ENCODE measurements at places on chromosomes 13 and 19. TPM values are rescaled to one million over a fixed set of nuclear protein-coding genes. Genes with fewer than 3 reads are reported as not detected.

The INSL3 gene
- 0.57 TPM for total RNA-seq

The FAM83E gene
- 1.0 TPM for total RNA-seq

- no peaks in the 10 kb centered on the region for H3K27me3 ChIP-seq
- H3K27ac ChIP-seq: peak overlapping the region; percentile 90
- H3K4me3 ChIP-seq: peak overlapping the region; percentile 78
These were observed 3.1 kb downstream of the PPP1R14A start for GRCh38 chr19:38252941-38253691.

The ZNF135 gene
- not detected for total RNA-seq

DNA sequence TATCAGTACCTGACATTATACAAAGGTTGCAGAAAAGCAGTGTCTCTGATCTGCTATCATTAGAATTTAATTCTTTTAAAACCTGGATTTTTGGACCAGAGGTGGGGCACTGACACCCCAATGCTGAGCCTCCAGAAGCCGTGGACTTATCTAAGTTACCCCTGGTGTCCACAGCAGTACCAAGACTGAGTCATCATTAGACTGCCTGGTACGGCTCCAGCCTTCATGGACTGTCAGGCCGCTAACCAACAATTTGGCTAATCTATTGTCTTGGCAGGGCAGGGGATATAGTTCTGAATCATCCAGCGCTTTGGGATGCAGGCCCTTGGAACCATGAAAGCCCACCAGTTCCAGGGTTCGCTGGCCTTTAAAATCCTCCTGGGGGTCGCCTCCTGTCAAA is 78.3 kb downstream of the TSHZ3 start:
- no peak overlapping the region for H3K4me3 ChIP-seq
- H3K36me3 ChIP-seq: no peaks in the 10 kb centered on the region
- H3K27ac ChIP-seq: no peak overlapping the region
- no peaks in the 10 kb centered on the region for H3K27me3 ChIP-seq

- no peaks in the 10 kb centered on the region for H3K4me1 ChIP-seq
- H3K27me3 ChIP-seq: no peaks in the 10 kb centered on the region
- no peak overlapping the region for H3K27ac ChIP-seq
- DNase-seq: no peak
These were observed 459.4 kb downstream of the FGF9 start for GRCh38 chr13:22130254-22130653.

The SIGLEC12 gene
- total RNA-seq: not detected

DNA sequence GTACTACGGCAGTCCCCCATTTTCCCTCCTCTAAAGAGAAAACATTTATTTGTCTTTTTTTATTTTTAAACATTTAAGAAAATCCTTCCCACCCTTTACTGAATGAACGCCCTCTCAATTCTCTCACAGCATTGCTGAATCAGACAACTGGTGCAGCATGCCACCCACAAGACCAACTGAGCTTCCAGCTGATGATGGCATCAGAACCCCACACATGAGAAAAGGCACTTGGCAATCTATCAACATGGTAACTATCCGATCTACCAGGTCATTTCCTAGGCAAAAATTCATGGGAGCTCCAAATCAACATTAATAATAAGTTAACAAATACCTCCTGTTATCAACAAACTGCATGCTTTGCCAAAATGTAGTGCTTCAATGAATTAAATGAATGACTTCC is 43.1 kb downstream of the LHFPL6 start:
- H3K4me1 ChIP-seq: peaks cover 17% of the 10 kb centered on the region
- H3K36me3 ChIP-seq: no peaks in the 10 kb centered on the region
- H3K27ac ChIP-seq: no peak overlapping the region
- DNase-seq: no peak

DNA sequence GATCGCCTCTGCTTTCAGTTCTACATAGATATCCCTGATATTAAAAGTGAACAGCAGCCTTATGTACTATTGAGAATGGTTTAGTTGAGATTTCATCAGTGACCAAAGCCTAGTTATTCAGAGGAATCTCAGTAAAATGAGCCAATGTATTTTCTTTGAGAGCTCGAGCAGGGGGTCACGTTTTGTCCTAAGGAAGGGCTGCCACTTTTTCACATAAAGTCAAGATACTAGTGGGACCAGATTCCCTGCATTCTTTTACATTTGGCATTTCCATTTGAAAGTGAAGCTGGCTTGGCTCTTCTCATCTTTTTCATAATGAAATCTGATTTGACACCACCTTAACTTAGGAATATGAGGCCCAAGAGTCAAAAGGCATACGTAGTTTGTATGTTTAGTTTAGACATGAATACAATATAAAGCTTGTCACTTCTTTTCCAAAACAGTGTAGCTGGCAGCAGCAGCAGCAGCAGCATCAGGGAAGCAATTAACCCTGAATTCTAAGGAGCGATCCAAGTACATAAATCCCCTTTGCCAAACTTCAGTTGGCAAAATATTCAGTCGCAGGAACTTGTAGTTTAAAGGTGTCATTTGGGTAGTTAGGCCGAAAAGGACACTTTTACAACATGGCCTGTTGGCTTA is 1752.2 kb upstream of the PCDH20 start:
- no peak overlapping the region for H3K4me3 ChIP-seq
- H3K36me3 ChIP-seq: no peaks in the 10 kb centered on the region
- H3K27ac ChIP-seq: no peak overlapping the region

GRCh38 chr13:73060251-73061160 is 1.7 kb downstream of the KLF5 start:
- H3K4me3 ChIP-seq: peak overlapping the region; percentile 58
- H3K27me3 ChIP-seq: peaks cover 2% of the 10 kb centered on the region
- H3K36me3 ChIP-seq: peaks cover 2% of the 10 kb centered on the region
- no peak for DNase-seq
- H3K4me1 ChIP-seq: peaks cover 6% of the 10 kb centered on the region

The MCF2L gene
- 0.57 TPM for total RNA-seq

DNA sequence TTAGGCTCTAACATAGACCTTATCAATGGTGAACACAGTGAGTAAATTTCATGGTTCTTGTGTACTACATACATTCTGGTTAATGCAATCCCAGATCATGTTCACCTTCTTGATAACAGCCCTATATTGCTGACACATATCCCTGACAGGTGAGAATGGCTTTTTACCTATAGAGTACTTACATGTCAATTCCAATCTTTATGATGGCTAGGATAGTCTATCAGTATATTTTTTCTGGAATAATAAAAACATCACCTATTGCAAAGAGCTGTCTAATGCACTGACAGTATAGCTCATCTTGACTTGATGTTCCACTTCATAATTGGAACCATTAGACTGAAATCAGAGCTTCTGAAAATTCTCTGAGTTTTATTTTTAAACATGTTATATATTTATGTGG is 199.4 kb downstream of the ENOX1 start:
- H3K27ac ChIP-seq: no peak overlapping the region
- DNase-seq: no peak
- H3K36me3 ChIP-seq: no peaks in the 10 kb centered on the region
- no peaks in the 10 kb centered on the region for H3K27me3 ChIP-seq

DNA sequence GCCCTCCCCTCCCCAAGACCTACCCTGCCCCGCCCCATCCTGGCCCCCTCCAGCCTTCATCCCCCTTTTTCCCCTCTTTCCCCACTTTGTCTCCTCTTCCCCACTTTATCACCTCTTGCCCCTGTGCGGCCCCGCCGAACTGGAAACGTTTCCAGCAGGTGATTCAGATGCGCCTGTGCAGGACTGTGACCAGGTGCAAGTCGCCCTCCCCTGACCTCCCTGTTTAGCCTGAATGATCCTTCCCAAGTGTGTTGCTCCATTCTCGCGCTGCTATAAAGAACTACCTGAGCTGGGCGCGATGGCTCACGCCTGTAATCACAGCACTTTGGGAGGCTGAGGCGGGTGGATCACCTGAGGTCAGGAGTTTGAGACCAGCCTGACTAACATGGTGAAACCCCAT is 25.9 kb downstream of the ZNF791 start:
- 0 out of 2 replicates have a peak, but pooled peaks cover 3% of the 10 kb centered on the region for H3K4me1 ChIP-seq
- no peak overlapping the region for H3K4me3 ChIP-seq
- no peaks in the 10 kb centered on the region for H3K27me3 ChIP-seq
- no peak overlapping the region for H3K27ac ChIP-seq

The FGF9 gene
- total RNA-seq: not detected

- no peak overlapping the region for H3K4me3 ChIP-seq
- no peak overlapping the region for H3K27ac ChIP-seq
These were observed 11.1 kb downstream of the LMO7 start for GRCh38 chr13:75647126-75647784.

The OR10H1 gene
- not detected for total RNA-seq

DNA sequence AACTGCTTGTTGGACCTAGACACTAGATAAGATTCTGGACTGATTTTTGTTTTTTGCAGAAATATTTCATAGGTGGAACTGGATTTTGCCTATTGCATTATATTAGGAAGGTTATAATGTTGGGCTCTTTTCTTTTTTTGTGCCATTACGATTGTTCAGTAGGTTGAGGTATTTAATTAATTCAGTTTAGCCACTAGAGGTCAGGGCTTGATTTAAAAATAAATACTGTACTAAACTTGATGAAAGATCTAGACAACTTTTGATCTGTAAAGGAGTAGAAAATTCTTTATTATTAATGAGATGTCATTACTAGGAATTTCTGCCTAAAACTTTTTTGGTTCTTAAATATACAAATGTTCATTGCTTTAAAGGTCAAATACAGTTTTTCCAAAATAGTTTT is 15.2 kb upstream of the SUPT20H start:
- no peak for DNase-seq
- no peaks in the 10 kb centered on the region for H3K27me3 ChIP-seq
- H3K4me1 ChIP-seq: no peaks in the 10 kb centered on the region

The TGFBR3L gene
- 12.5 TPM for total RNA-seq

The CGB3 gene
- not detected for total RNA-seq

The B3GNT8 gene
- 0.10 TPM for total RNA-seq

GRCh38 chr13:37225414-37226070 is 120.1 kb upstream of the CSNK1A1L start:
- no peaks in the 10 kb centered on the region for H3K27me3 ChIP-seq
- no peaks in the 10 kb centered on the region for H3K36me3 ChIP-seq
- no peak overlapping the region for H3K27ac ChIP-seq
- no peak overlapping the region for H3K4me3 ChIP-seq
- no peaks in the 10 kb centered on the region for H3K4me1 ChIP-seq
- no peak for DNase-seq

DNA sequence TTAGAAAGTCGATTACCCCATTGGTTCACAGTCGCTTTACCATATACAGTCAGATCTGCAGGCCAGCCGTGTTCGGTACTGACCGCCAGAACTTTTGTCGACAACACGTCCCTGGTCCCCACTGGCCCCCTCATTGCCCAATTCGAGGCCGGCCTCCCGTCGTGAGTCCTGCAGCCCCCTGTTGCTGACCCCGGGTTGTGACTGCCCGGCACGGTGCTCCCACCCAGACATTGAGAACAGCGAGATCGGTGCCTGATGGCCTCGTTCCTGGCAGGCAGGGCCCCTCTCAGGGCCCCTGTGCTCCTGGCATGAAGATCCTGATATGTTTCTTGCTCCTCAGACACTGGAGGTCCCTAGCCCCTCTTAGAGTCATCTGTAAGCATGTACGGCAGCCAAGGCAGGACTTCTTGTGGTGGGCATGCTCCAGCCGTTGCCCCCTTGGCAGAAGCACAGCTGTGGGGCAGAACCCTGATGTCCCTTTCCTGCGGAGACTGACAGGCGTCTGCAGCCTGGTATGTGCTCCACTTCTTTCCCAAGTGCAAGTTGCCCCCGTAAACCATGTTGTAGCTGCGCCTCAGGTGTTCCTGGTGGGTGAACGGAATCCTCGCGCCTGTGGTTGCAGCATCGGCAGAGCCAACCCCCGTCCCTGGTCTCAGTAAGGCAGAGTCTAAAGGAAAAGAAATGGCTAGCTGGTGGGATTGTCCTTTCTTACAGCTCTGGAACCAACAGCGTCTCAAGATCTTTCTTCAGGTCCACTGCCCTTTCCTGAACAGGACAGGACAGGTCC is 123.2 kb upstream of the SPACA7 start:
- H3K27me3 ChIP-seq: peaks cover 2% of the 10 kb centered on the region
- H3K4me1 ChIP-seq: no peaks in the 10 kb centered on the region
- no peak overlapping the region for H3K27ac ChIP-seq
- DNase-seq: no peak

The CACNG8 gene
- 17.7 TPM for total RNA-seq

DNA sequence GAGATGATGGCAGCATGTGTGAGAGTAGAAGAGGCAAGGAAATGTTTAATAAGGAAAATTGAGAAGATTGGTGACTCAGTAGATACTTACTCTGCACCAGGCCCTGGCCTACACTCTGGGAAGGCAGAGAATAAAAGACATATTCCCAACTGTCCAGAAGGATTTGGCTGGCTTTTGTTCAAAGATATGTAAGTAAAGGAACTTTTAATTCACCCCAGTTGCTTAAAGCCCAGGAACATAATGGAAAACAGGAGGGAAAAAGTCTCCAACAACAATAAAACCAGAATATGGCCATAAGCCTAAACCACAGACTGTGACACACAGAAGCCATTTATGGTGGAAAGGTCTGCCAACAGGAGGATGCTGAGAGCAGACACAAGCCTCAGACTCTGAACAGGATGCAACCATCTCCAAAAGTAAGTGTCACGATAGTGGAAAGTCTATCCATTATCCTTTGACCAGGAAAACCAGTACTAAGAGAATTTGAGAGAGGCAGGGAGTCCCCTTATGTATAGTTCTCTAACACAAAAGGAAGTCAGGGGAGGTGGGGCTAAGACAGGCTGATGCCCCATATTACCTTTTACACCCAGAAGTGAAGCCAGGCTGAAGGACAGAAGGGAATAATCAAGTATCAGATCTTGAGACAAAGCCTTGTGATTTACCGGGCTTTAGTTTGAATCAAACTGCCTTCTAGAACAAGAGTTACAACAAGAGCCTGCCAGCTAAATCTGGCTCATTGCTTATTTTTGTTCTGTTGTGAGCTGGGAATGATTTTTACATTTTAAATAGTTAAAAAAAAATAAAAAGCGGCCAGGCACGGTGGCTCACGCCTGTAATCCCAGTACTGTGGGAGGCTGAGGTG is 169.5 kb upstream of the STARD13 start:
- H3K27ac ChIP-seq: no peak overlapping the region
- no peak for DNase-seq
- H3K4me3 ChIP-seq: no peak overlapping the region
- H3K4me1 ChIP-seq: no peaks in the 10 kb centered on the region
- H3K27me3 ChIP-seq: no peaks in the 10 kb centered on the region
- H3K36me3 ChIP-seq: no peaks in the 10 kb centered on the region
